ENCODE measurements at places on chromosomes 6 and 20. TPM values are rescaled to one million over a fixed set of nuclear protein-coding genes. Genes with fewer than 3 reads are reported as not detected.
A peak's percentile ranks its signal among the peaks of the same experiment; 100 is the strongest.

Gene MCHR2
- total RNA-seq = not detected

GRCh38 chr20:44328428-44328827 is 8.4 kb upstream of the R3HDML start:
- DNase-seq = no peak

Gene FOXC1
- 0.57 TPM for total RNA-seq

Gene HLA-DQA1
- total RNA-seq = 7.8 TPM

Gene CGA
- not detected for total RNA-seq

GRCh38 chr6:63685446-63686379 is 50.1 kb downstream of the PHF3 start:
- DNase-seq = no peak

- DNase-seq = no peak
These were observed 20.4 kb downstream of the NR2E1 start for GRCh38 chr6:108186226-108186625.

DNA sequence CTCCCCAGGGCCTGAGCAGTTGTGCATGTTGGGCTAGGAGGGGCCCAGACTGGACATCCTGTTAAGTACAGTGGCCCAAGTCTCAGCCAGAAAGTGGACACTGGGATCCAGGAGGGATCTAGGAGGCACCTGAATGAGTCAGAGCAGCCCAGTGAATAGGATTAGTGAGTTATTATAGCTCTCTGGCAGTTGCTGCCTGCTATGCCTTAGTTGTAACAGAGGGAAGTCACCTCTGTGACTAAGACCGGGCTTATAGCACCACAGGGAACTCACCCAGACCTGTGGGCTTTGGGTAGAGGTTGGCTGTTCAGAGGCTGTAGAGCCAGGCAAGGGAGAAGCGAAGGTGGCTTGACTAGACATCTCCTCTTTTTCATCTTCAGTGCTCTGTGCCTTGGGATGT is 39.0 kb upstream of the AAR2 start:
- no peak for DNase-seq

DNA sequence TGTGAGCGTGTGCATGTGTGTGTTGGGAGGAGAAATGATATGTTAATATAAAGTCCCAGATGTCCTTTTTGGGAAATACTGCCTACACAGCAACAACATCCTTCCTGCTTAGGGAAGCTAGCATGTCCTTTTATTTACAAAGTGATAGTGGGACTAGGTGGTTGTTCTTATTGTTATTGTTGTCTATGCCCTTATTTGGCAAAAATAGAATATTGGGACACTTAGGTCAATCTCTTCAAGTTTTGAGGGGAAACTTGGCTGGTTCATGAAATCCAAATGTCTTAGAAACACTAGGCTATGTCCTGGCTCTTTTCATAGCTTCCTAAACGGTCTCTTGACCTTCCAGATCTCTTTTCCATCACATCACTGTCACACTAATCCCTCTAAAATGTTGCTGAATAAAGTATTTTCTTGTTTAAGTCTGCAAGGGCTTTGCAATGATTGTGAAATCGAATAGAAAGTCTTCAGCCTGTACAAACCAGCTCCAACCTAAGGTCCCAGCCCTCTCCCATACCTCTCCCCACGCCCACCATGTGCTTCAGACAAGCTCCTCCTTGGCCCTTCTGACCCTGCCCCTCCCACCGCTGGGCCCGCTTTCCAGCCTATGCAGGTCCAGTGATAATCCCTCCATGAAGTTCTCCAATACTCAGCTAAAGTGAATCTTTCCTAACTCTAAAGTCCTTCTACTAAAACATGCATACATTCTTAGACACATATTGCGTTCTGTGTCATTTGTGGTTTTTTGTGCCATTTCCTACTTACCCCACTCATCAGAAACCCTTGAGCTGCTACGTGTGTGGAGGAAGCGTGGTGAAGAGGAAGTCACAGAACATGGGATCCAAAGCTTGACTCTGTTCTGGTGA is 205.1 kb downstream of the LY86 start:
- DNase-seq = no peak

Gene NMBR
- not detected for total RNA-seq

- no peak for DNase-seq
These were observed 182.8 kb downstream of the ZMYND8 start for GRCh38 chr20:47173596-47174216.

Gene ADGRG6
- total RNA-seq = not detected

DNA sequence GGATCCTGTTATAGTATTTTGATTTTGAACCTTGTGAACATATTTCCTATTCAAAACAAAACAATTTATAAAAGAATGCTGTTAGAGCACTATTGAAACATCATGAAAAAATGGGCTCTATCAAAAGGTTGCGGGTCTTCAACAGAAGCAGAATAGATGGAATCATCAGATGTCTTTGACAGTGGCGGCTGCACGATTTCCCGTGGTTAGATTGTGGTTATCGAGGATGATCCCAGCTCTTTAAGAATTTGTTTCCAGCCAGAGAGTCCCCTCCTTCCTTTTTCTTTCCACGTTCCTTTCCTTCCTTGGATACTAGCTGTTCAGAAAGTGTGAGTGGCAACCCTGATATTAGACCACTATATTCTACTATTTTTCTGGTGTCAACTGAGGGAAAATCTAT is 163.4 kb downstream of the FARS2 start:
- DNase-seq = no peak

Gene RBCK1
- 159 TPM for total RNA-seq

Gene HUS1B
- total RNA-seq = 7.8 TPM

Gene TP53INP2
- total RNA-seq = 3.0 TPM

Gene JAG1
- 0.64 TPM for total RNA-seq

GRCh38 chr20:50270569-50270968 is 79.9 kb downstream of the CEBPB start:
- DNase-seq = peak; percentile 72

Gene CCR6
- total RNA-seq = not detected

Gene MYT1
- total RNA-seq = not detected

Gene JARID2
- 28.6 TPM for total RNA-seq

Gene PMEPA1
- 0.08 TPM for total RNA-seq

DNA sequence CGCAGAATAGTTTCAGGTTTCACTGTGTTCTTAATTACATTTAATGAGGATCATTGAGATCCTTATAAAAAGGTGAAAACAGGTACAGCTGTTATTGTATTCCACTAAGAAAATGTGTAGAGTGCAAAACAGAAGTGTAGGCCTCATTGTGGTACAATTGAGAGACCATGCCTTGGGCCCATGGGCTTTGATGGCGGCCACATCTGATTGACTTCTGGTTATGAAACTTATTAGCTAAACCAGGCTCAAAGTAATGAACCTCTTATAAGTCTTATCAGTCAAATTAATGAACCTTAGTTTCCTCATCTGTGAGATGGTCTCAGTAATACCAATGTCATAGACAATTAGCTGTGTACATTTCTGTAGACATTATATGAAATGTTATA is 148.7 kb downstream of the ZDHHC14 start:
- no peak for DNase-seq

Gene SNHG17
- 71.4 TPM for total RNA-seq

DNA sequence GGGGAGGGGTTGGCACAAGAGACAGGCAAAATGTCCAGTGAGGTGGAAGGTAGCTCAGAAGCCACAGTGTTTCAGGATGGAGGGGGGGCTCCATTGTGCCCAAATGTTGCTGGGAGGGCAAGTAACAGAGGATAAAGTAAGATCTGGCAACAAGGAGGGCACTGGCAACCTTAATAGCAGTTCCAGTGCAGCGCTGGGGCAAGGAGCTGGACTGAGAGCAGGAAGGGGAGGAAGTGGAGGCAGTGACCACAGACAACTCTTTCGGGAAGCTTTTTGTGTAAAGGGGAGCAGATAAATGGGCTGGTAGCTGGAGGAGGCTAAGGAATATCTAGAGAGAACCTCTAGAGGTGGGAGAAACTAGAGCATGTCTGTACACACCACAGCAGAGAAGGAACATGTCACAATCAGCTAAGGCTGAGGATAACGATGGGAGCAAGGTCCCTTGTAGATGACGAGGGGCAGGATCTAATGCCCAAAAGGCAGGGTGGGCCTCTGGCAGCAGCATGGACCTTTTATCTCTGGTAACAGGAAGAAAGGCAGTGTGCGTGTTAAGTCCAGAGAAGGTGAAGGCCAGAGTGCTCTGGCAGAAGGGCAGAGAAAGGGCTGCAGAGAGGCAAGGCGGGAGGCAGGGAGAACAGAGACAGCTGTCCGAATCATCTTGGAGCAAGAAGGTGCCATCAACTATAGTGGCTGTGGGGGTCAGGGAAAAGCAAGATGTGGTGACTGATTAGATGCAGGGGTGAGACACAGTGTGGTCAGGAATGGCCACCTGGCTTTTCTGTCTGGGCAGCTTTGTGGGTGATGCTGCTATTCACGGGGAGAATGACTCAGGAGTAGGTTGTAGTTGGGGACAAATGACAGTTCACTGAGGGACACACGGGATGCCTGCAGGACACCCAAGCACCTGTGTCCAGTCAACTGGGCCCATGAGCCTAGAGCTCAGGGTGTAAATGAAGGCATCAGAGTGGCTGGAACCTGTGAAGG is 17.4 kb downstream of the TMEM242 start:
- no peak for DNase-seq

DNA sequence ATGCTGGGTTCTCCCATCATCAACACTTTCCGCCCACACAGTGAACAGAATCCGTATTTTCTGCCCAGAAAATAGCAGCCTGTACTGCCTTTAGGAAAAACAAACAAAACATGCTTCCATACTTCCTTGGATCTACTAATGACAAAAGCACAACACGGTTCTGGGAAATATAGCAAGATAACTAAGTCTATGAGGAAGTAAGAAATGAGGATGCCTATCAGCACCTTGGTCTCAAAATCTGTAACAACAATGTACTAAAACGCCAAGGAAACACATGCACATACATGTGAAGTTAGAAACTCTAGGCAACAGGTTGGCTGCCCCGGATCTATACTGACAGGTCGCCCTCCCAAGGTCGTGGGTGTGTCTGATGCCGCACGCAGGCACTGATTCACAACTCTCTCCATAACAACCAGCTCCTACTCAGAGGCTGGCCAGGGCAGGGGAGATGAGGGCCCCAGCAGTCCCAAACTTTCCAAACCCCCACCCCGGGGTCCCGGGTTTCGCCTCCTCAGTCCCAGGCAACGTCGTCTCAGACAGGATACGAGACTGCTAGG is 710 bp downstream of the BTBD9 start:
- peak; percentile 56 for DNase-seq

Gene MRPL2
- 59.6 TPM for total RNA-seq

DNA sequence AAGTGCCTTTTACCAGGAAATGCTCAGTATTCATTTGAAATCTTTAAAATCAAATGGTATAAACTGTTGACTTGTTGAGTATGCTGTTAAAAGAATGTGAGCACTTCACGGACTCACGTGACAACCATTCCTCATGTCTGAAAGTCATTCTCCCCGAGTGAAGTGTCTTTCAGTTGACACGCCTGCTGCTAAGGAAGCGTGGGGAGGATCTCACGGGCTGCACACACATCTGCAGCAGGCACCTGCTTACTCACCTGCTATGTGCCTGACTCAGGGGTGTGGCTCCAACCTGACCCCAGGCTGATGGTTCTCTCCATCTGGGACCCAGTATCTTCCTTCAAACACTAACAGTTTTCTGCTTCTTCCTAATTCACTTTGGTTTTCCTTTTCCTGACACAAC is 32.7 kb downstream of the WDR27 start:
- no peak for DNase-seq

DNA sequence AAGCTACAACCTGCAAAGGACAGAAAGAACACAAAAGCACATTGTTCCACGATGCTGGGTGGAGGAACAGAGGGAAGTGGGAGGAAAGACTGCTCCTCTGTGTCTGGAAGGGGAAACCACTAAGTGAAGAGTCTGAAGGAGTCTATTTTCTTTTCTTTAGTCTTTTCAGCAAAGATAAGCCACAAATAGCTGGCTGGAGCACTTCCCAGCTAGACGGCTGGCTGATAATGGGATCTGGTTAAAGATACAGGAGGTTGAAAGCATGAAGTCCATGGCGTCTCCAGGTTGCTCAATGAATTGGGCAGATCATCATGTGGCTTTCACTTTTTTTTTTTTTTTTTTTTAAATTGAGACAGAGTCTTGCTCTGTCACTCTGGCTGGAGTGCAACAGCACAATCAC is 154.0 kb upstream of the KCNG1 start:
- DNase-seq = no peak

GRCh38 chr20:6053064-6053775 is 640 bp downstream of the LRRN4 start:
- no peak for DNase-seq

GRCh38 chr6:37732688-37733087 is 35.0 kb upstream of the MDGA1 start:
- DNase-seq = no peak

GRCh38 chr6:38266921-38267354 is 372.8 kb downstream of the BTBD9 start:
- DNase-seq = no peak

- no peak for DNase-seq
These were observed 66.3 kb downstream of the NCOA3 start for GRCh38 chr20:47568019-47568418.

DNA sequence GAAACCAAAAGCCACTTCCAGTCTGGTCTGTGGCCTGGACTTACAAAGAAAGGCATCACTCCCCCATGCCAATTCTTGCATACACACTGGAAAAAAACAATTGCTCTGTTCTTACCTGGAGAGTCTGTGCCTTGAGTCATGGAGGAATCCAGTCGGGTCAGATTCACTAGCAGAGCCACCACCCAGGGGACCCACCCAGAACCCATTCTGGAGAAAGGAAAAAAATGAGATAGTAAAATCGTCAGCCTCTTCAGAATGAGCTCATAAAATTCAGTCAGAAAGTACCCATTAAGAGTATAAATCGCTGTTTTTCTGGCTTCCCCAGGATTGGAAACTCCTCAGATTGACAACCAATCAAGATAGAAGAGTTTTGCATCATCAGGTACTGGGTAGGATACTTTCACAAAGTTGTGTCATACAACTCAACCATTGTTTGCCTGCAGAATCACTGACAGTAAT is at the start of gene HLA-DOB:
TSS of gene HLA-DOB (minus strand) at position 257 of the 459 bp plus-strand sequence. CDS start at position 206, 51 bp downstream.
- DNase-seq = no peak

Gene LAMA2
- total RNA-seq = 0.53 TPM

GRCh38 chr6:85678026-85678601 is 35.4 kb upstream of the SYNCRIP start:
- no peak for DNase-seq

- no peak for DNase-seq
These were observed 9.7 kb upstream of the NPEPL1 start for GRCh38 chr20:58682656-58683531.
